ENCODE measurements at places on chromosomes 5 and 9.

GRCh38 chr5:88883836-88884607, 1.0 kb upstream of the MEF2C start:
- peak; percentile 50 for DNase-seq

DNA sequence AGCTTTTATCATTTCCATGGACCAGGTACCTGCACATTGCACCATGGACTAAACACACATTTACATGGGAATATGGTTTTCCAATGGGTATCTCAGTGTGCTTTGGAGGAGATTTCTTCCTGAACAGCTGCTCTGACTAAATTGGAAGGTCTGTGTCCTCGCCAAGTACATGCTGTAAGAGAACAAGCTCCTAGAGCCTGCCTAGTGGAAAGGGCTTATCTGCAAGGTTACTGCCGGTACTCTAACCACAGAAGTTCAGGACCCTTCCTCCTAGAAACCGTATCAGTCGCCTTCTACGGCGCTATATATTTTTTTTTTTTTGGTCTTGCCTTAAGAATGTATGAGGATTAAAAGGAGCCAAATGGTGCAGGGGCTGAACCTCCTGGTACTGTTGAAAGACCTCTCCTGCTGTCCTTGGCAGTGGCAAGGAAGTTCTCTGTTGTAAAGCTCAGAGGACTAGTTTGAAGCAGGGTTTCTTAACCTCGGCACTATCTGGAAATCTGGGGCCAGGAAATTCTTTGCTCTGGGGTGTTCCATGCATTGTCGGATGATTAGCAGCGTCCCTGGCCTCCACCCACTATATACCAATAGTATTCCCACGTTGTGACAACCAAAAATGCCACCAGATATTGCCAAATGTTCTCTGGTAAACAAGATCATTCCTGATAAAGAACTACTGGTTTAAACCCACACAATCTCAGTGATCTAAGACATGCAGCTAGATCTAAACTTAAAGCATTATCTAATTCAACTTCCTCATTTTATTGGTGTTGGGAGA, 107.4 kb downstream of the FBXO38 start:
- no peak for DNase-seq

GRCh38 chr9:134371731-134372130, 45.5 kb downstream of the RXRA start:
- no peak for DNase-seq

DNA sequence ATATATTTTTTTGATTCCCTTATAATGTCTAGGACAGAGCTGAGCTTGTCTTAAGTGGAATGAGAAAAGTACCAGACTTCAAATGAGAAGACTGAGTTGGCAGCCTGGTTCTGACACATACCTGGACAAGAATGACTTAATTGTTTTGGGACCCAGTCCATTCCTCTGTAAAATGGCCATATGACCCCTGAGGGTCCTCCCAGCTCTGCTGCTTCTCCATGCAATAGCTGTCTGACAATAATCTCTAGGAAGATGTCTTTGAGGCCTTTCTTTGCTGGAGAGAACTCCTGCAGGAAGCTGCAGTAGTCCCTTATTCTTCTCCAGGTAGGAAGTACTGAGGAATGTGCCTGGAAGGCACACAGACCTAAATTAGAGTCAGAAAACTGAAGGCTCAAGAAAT, 55.9 kb upstream of the SLIT3 start:
- no peak for DNase-seq

GRCh38 chr9:5435912-5436311, 1.8 kb downstream of the PLGRKT start:
- no peak for DNase-seq

DNA sequence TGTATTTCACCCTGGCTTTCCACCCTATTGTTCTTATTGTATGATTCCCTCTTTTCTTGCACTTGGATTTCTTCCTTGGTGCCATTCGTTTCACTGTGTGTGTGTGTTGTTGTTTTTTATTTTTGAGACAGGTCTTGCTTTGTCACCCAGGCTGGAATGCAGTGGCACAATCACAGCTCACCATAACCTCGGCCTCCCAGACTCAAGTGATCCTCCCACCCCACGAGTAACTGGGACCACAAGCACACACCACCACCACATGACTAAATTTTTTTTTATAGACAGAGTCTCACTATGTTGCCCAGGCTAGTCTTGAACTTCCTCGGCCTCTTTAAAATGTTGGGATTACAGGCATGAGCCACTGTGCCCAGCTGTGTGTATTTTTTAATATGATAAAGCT, 72.0 kb downstream of the MLLT3 start:
- DNase-seq: no peak

DNA sequence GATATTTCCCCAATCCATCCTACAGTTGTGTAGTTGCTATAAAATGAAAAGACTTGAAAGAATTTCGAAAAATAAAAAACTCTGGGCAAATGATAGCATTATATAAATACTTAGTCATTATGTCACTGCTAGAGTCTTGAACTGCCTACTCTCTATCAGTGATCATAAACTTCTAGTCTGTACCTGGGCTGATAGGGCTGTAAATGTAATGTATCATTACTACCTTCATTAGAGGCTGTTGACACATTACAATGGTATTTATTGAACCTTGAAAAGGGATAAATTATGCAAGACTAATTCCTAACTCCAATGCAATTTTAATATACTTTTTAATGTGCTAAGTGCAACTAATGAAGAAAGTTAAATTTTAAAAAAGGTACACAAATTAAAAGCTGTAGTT, 214.1 kb upstream of the EFNA5 start:
- DNase-seq: no peak

GRCh38 chr5:16461782-16462181, 3.8 kb downstream of the ZNF622 start:
- DNase-seq: no peak

- DNase-seq: no peak
Observed at GRCh38 chr5:112551419-112552032, 132.4 kb upstream of the EPB41L4A start.

DNA sequence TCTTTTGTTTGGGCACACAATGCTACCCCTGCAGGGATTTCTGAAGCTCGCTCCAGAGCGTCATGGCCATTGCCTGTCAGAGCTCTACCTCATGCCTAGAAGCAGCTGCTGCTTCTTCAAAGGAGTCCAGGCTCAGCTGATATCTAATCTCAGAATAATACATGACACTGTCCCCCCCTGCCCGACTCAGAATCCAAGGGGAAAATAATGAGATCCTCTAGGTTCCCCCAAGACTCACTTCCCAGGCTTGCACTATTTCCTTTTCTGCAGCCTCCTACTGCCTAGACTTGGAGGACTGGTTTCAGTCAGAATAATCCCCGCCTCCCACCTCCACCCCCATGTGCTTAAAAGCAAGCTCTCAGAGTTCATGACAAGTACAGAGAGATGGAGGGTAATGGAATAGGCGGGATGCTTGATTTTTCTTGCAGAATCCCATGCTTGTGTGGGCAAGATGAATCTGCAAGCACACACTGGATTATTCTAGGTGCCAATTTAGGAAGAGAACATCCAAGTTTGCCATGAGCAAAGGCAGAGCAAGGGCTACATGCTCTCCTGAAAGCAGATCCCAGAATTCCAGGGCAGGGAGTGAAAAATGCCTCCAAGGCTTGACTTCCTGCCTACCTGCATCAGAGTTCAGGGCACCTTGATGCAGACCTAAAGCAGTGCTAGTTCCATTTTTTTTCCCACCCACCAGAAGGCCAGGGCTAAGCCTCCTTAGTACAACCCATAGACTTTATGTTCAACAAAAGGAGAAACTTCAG, 97.4 kb upstream of the IFNK start:
- no peak for DNase-seq

DNA sequence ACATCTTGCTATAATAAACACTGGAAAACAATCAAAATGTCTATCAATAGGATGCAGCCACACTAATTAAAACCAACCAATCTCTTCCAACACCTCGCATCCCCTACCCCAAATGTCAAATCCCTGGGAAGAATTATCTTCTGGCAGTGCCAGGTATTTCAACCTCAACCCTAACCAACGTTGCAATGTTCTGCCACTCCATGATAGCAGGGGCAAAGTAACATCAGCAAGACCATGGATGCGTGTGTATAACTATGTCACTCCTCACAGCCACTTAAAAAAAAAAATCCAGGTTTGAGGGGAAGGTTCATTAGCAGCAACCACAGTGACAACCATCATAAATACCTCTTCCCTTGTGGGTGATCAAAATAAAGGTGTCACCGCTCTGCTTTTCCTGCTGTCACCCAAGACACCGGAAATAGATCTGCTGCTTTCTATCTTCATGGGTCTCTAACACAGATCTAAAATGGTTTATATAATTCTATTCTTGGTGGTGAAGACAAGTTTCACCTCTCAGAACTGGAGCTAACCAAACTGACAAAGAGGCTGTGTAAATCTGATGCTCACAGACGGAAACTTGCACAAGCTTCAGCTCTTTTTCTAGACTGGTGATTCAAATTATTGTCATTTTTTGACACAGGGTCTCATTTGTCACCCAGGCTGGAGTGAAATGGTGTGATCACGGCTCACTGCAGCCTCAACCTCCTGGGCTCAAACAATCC, 9.9 kb downstream of the HSPA9 start:
- no peak for DNase-seq

DNA sequence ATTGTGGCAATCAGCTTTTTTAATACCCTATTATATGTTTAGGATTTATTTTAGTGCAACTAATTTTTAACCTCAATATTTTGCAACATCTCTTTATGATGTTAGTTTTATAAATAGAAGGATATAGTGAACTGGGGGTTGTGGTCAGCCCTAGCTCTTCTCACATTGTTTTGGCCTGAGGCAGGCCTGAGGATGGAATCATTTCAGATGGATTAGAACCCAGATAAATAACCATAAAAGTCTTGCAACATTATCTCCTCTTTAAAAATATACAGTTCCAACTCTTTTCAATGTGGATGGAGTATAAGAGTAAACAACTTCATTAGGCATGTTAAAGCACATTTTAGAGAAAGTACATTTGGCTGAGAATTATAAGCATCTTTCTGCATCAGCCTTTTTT, 522.7 kb downstream of the NR2F1-AS1 start:
- no peak for DNase-seq

- DNase-seq: no peak
Observed at GRCh38 chr9:2570615-2571479, 50.7 kb upstream of the VLDLR start.

DNA sequence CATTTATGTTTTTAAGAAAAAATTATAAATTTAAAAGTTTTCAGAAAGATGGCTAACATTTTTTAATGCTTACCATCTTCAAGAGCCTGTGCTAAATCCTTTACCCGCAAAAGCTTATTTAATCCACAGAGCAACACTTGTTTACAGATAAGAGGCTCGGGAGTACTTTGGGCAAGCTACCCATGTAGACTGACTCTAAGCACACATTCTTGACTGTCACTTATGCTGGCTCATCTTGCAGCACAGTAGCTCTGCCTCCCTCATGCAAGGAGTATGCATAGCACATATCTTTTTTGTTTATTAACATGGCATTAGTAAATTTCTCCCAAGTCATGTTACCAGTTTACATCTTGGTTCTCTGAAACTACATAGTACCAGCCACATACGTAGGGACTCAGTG, 14.7 kb downstream of the SH3RF2 start:
- no peak for DNase-seq

- no peak for DNase-seq
Observed at GRCh38 chr5:124910354-124911016, 164.0 kb upstream of the ZNF608 start.

GRCh38 chr5:88841212-88841611, 41.8 kb downstream of the MEF2C start:
- no peak for DNase-seq

DNA sequence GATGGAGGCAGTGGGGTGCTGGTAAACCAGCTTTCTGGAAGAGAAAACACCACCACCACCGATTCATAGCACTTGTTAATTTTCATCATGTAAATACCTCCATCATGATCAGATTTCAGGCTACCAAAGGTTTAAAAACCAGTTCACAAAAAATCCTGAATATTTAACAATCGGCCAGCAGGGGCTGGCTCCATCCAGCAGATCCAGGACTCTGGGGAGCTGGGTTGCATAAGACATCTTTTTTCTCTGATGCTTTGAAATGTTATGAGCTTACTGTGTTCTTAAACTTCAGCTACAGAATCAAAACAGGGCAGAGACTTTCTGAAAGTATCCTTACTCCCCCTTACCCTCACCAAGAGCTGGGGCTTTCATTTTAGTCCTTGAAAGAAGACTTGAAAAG, 14.6 kb upstream of the RNF183 start:
- no peak for DNase-seq

- no peak for DNase-seq
Observed at GRCh38 chr5:177023303-177023664, 788 bp downstream of the ZNF346 start.

DNA sequence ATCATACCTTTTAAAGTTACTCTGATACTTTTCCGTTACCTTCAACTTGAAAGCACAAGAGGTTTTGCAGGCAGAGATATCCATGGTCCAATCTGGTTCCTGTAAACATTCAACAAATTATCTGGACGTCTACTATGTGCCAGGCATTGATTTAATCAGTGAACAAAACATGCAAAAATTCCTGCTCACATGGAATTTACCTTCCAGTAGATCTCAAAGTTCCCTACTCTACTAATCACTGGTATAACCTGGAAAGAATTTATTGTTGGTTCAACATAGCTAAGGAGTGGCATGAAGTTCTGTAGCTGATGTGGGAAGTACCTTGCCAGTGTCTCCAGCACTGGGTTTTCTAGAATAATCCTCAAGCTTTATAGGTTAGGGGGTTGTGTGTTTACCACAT, 9.8 kb downstream of the OCLN start:
- no peak for DNase-seq

DNA sequence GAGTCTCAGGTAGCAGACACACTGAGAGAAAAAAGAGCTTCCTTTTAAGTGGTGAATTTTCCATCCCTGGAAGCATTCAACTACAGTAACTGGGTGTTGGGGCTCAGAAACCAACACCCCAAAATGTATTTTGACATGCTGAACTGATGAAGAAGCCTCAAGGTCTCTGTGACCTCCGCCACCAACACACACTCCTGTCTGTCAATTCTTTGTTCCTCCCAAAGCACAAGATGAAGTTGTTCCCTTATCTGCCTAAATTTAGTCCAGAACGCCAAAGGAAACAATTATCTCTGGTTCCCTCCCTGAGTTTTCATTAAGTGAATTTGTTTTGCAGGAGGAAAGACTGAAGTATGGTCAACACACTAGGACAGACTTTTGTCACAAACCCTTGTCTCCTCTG, 1.4 kb upstream of the CDKN2AIPNL start:
- DNase-seq: no peak

GRCh38 chr5:154086146-154086545, 47.4 kb downstream of the MFAP3 start:
- no peak for DNase-seq

GRCh38 chr5:171957591-171958251, 48.7 kb downstream of the FBXW11 start:
- no peak for DNase-seq

- no peak for DNase-seq
Observed at GRCh38 chr5:110841137-110841536, 102.3 kb downstream of the SLC25A46 start.

- peak; percentile 26 for DNase-seq
Observed at GRCh38 chr5:34656001-34656699, at the start of gene RAI14. Gene RAI14, plus strand, starts transcription at chr5:34656328. Its CDS starts 30,592 bp downstream, at chr5:34686920.

Data from amygdala (tissue), 56 donors.